ENCODE measurements at places on chromosomes 5 and 9.

DNA sequence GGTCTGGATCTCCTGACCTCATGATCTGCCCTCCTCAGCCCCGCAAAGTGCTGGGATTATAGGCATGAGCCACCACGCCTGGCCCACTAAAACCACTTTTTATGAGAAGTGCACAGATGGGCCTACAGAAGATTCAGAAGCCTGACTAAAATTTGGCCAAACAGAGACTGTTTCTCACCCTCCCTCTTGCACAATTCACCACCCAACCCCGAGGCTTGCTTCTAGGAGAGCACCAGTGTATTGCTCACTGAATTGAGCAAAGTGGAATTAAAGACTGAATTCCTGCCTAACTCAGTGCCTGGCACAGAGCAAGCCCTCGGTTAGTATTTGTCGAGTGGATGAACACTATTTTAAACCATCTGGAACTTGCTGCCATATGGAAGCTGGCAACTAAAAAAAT is 3.4 kb upstream of the DCTN4 start:
- no peak for DNase-seq

GRCh38 chr9:82761956-82762355 is 301.0 kb downstream of the RASEF start:
- no peak for DNase-seq

DNA sequence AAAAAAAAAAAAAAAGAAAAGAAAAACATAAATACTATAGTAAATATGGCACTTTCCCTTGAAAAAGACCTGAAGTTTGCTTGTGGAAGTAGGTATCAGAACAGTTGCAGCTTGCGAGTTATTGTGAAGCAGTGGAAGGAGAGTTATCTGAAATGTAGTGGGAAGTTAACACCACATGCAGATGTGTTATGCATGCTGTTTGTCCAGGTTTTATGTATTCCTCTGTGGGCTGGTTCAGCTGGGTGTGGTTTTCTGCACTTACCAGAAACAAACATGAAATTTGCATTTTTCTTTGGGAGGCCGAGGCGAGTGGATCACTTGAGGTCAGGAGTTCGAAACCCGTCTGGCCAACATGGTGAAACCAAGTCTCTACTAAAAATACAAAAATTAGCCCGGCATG is 42.1 kb upstream of the CTNNA1 start:
- no peak for DNase-seq

- no peak for DNase-seq
Measured at GRCh38 chr5:154755361-154756008, at the start of gene LARP1. TSS of gene LARP1 (plus strand) at chr5:154755377. CDS start at chr5:154755758, 381 bp downstream.

DNA sequence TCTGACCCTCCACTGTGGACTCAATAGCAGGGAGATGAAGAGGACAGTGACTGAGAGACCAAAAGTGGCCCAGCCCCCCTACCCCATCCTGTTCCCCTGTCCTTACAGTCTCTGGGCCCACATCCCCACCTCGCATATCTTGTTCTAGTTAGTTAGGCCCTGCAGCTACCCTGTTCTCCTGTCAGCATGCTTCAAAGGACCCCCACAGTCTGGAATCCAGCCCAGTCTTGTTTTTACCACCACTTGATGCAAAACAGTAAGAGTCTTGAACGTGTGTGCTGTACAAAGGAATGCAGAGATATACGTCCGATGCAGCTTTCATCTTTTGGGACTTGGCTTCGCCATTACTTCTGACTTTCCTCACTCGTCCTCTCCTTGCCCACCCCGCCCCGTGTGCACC is 12.2 kb upstream of the POMT1 start:
- DNase-seq: no peak

DNA sequence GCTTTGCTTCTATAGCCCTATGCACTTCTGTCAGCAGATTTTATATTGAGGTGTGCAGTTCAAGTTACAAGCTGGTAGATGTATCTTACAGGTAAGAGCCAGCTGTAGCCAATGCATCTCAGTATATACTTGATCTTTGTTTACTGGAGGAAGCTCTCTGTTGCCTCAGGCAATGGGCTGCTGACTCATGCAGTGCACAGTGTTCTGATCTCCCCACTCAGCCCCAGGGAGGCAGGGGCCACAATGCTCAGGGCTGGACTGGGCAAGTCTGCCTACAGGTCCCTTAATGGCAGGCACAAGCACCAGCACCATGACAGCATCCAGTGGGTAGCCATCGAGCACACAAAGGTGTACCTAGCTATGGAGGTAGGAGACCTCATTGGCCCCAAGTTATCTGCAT is 178.8 kb upstream of the CDH10 start:
- no peak for DNase-seq

DNA sequence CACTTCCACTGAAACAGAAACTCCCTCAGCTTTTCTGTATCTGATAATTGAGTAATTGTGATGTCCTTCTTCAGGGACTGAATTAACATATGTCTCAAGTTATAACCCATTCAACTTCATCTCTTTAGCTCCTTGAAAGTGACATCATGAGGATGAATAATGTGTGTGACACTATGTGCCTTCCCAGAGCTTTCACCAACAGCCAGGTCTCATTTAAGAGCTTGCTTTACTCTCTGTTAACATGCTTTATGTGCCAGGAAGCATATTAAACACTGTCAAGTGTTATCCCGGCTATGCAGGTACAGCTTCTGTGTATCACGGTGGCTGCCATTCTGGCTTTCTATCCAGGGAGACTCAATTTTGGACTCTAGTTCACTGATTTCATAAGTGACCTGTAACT is 799.9 kb downstream of the CDH12 start:
- DNase-seq: no peak

GRCh38 chr9:71962328-71962727 is 50.9 kb downstream of the C9orf85 start:
- no peak for DNase-seq

DNA sequence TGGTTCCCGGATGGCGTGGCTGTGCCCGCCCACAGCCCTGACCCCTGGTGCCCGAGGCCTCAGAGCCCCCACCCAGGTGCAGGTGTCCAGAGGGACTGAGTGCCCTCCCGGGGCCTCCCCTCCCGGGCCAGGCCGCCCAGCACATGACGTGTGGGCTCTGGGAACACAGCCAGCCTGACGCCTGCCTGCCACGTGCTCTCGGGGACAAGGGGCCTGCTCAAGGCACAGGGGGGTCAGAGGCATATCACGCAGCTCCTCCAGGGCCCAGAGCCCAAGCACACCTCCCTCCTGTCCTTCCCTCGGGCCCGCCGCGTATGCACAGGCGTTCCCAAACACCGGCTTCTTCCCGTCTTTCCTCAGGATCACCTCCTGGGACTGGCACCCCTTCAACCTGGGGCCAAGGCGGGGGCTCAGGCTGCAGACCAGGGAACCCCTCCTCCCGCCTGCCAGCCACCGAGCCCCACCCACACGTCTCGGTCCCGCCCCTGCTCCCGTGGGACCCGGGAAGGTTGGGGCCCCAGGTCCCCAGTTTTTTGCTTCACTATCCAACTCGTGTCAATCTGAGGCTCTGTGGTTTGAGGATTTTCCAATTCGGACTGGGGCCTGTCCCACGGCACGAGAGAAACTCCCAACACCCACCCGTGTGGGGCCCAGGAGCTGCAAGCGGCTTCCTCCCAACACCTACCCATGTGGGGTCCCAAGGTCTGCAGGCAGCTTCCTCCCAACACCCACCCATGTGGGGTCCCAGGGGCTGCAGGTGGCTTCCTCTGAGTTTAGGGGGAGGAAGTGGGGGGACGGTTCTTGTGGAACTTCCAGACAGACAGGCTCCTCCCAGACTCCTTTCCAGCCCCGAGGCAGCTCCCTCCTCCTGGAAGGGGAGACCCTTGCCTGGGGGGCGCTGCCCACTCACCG is 1.5 kb downstream of the LCN10 start:
- DNase-seq: no peak

GRCh38 chr5:58317009-58317408 is 142.9 kb downstream of the PLK2 start:
- DNase-seq: no peak

- DNase-seq: no peak
Measured at GRCh38 chr5:173581408-173582215, 34.8 kb downstream of the BOD1 start.

DNA sequence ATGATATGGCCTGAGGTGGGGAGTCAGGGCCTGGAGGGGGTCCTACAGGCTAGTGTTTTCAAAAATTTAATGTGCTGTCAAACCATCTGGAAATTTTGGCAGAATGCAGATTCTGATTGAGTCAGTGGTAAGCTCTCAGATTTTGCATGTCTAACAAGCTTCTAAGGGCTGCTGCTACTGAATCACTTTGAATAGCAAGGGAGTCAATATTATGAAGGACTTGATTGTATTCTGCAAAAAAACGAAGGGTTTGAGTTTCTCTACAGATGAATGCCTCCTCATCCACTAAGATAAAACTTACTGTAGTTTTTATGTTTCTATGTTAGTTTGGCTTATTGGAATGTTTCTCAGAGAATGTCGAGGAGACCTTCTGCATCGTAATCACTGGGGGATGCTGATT is 179.5 kb downstream of the TMEM38B start:
- DNase-seq: no peak

DNA sequence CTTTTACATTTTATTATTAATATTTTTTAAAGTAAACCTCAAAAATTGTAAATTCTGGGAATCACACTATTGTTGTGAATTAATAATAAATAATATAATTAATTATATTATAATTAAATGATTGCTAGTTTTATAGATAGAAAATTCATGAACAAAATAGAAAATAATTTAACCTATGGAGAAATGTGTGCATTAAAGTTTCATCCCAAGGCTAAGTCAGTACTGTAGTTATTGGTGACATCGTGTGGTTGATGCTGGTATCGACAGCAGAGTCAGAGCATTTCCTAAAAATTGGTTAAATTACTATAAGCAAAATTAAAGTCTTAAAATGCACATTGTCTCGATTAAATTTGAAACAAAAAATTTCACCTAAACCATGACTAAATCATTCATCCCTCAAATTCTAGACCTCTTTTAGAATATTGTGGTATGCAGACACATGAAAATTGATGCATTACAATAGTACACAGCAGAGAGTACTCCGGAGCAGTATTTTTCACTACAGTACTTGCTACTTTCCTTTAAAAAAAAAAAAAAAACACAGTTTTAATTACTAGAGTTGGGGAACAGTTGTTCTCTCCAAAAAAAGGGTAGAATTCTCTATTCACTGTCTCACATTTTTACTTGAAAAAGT is 73.9 kb downstream of the RORB start:
- DNase-seq: no peak

DNA sequence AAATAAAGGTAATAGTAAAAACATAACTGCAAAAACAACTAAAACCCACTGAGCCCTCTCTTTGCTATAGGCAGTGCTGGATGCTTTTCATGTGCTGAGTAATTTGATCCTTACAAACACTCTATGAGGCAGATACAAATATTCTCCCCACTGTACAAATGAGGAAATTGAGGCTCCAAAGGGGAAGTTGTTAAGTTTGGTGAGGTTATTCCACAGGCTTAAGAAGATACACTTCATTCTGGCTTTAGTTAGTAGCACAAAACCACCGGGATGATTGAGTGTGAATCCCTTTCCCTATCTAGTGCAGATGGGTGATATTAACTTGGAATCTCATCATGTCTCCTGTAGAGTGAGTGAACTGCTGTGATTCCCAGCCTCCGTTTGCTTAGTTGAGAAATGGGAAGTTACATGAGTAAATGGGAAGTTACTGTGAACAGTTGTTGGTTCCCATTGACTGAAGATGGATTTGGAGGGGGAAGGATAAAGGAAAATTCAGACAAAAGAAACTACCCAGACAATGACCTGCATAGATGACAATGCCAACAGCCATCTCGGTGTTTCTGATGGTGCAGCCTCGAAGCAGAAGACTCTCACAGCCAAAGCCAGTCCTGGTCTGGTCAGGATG is 208.3 kb downstream of the ATP10B start:
- no peak for DNase-seq

GRCh38 chr5:34928267-34928666 is 1.1 kb upstream of the DNAJC21 start:
- no peak for DNase-seq
